Right lobe of liver (tissue), 6 donors: ENCODE measurements at places on chromosomes 5 and 9. TPM values are rescaled to one million over a fixed set of nuclear protein-coding genes. Genes with fewer than 3 reads are reported as not detected.

The FRMD3 gene
- total RNA-seq, result 0.88 TPM

DNA sequence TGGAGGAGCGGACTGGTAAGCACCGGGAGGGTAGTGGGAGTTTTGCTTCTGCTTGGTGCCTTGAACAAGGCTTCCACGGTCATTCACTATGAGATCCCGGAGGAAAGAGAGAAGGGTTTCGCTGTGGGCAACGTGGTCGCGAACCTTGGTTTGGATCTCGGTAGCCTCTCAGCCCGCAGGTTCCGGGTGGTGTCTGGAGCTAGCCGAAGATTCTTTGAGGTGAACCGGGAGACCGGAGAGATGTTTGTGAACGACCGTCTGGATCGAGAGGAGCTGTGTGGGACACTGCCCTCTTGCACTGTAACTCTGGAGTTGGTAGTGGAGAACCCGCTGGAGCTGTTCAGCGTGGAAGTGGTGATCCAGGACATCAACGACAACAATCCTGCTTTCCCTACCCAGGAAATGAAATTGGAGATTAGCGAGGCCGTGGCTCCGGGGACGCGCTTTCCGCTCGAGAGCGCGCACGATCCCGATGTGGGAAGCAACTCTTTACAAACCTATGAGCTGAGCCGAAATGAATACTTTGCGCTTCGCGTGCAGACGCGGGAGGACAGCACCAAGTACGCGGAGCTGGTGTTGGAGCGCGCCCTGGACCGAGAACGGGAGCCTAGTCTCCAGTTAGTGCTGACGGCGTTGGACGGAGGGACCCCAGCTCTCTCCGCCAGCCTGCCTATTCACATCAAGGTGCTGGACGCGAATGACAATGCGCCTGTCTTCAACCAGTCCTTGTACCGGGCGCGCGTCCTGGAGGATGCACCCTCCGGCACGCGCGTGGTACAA is 556 bp downstream of the PCDHGC3 start:
- peak; percentile 47 for DNase-seq

DNA sequence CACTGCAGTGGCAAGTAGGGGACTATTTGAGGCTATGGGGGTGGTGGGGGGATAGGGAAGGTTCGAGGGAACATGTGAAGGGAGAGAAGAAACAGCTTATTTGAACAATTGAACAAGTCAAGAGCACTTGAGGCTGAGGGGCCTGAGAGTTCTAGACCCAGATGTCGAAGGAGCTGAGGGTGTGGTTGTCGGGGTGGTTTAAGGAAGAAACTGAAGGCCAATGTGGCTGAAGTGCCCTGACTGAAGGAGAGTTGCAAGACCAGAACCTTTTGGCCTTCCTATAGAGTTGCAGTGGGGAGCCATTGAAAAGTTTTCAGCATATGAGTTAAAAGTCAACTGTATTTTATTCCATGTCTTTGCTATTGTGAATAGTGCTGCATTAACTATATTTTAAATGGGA is 19.1 kb downstream of the FOCAD start:
- no peak for DNase-seq

GRCh38 chr5:176692839-176693476 is 45.7 kb downstream of the TSPAN17 start:
- DNase-seq, result no peak

DNA sequence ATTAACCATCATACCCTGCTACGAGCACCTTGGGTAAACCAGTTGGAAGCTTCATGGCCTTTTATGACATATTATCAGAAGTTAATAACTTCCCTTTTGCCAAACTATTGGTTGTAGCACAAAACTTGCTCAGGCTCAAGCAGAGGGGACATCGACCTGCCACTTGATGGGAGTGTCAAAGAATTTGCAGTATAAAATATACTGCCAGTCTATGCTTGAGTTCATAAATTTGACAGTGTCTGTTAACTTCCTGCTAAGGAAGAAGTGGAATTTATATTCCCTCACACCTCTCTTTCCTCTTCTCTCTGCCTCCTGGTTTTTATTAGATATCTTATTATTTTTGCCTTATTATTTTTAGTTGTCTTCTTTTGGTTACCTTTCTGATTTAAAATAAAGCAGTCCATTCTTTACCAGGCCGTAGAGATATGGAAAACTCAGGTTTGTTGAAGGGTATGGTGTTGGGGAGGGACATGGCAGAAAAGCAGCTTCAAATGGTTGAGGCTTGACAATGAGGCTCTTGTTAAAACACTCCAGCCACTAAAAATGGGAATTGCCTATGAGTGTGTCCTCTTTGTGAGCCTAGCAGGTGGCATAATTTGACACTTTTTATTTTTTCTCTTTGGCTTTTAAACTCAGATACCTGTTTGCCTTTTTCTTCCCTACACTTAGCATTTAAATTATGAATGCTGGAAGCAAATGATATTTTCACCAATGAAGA is 298.0 kb downstream of the DOCK8 start:
- no peak for DNase-seq

The CLIC3 gene
- 0.37 TPM for total RNA-seq
